ENCODE measurements at places on chromosomes 11 and 22.

DNA sequence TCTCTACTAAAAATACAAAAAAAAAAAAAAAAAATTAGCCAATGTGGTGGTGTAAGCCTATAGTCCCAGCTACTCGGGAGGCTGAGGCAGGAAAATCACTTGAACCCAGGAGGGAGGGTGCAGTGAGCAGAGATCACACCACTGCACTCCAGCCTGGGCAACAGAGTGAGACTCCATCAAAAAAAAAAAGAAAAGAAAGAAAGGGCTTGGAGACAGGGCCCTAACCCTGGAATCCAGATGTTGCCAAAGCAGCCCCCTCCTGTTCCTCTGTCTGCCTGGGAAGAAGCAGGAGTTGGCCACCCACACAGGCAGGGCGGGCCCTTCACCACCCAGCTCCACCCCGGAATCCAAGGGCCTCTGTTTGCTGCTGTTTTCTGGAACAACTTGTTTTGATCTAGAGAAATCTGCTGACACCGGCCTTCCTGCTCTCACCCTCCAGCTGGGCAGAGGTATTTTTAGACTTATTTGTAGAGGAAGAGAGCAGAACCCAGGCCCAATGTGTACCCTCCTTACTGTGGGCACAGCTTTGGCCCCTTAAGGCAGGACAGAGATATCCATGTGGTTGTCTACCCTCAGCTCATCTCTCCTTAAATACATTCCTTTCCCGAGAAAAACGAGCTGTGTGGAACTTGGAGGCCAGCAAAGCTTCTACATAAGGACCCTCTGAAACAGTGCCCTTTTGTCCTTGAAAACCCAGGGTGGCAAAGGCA lies 2.7 kb upstream of the NEAT1 start:
- DNase-seq: no peak

- DNase-seq: no peak
These were observed 8.9 kb downstream of the SLC29A2 start for GRCh38 chr11:66362481-66363147.

DNA sequence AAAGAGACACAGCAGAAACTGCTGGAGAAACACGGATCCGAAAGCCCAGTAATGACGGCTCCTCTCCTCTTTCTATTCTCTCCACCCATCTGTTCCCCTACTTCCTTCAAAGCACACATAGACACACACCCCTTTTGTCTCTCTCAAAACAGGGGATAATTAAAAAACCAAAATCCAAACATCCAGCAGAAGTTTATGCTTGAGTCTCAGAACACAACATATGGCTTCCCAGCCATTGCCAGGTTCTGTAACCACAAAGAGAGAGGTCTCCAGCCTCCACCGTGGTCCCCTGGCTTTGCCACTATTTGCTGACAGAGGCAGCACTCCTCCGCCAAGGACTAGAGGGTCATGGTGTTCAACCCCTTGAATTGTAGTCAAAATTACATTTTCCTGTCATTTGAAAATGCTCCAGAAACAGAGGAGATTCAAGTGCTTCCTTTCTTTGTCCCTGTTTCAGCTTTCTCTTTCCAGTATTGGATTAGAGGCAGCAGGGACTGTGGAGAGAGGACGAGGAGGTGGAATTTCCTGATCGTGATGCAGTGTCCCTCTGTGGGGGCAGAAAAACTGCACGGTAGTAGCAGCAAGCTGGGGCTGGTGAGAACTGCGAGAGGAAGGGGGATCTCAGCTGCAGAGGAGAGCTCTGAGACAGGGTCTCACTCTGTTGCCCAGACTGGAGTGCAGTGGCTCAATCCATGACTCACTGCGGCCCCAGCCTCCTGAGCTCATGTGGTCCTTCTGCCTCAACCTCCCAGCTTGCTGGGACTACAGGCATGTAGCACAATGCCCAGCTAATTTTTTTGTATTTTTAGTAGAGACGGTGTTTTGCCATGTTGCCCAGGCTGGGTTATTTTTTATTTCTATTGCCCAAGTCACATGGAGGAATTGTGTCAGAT lies 60.3 kb downstream of the UBASH3B start:
- no peak for DNase-seq

DNA sequence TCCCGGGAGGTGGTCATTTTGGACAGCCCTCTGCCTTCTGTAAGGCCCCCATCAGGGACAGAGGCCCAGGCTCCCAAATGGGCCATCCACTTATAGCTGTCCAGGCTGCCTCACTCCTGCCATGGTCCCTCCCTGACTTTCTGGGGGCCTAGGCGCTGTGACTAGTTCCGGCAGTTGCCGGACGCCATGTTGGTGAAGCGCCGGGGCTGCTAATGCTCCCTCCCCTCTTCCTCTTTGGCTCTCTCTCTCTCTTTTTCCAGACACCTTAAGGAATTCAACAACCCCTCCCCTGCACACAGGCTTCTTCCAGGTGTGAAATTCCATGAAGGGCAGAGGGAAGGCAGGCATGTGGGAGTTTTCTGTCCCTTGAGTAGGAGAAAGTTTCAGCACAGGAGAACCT lies 445.6 kb downstream of the SOX6 start:
- DNase-seq: no peak
